Calu3 (cell line): ENCODE measurements at places on chromosomes 12 and 14. TPM values are rescaled to one million over a fixed set of nuclear protein-coding genes. Genes with fewer than 3 reads are reported as not detected.

- no peak for DNase-seq
Observed at GRCh38 chr12:106387848-106388377, 30.4 kb downstream of the POLR3B start.

- DNase-seq: no peak
Observed at GRCh38 chr14:61219673-61220072, 61.5 kb downstream of the TMEM30B start.

DNA sequence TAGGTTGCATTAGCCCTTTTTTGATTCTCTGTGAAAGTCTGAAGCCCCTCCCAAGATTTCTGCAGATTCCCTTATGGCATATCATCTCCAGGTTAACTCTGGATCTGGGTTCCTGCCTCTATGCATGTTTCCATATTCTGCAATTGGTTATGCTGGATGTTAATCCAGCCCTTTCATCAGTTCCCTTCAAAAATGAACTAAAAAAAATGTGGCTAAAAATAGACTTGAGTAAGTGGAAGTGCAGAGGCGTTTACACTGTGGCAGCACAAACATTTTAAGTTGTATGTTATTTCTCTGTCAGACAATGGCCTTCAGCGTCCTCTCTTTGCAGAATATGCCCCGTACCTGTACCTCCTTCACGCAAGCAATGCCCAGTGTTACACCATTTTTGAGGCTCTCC is 11.4 kb downstream of the MGST1 start:
- no peak for DNase-seq

GRCh38 chr12:6113691-6114475 is 10.6 kb downstream of the VWF start:
- DNase-seq: no peak

- no peak for DNase-seq
Observed at GRCh38 chr12:72024613-72025012, 86.0 kb downstream of the TPH2 start.

DNA sequence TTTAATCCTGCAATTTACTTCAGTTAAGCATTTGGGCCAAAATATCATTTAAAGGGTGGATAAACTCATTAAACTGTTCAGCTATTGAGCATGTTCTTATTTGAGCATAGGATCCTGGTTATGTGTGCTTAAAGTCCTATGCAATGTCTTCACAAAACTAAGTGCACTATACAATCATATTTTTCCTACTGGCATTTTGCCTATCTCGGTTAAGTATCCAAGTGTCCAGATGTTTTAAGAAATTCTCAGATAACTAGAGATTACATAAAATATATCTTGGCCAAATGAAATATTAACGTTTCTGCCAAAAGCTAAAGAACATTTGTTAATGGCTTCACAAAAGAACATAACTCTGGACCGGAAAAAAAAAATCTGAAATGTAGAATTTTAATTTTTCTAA is 250.8 kb upstream of the LRFN5 start:
- no peak for DNase-seq

GRCh38 chr14:77026166-77026929 is 2.2 kb downstream of the IRF2BPL start:
- DNase-seq: no peak

OTOGL gene
- 0.05 and 0.09 TPM in 2 replicates for total RNA-seq
